ENCODE measurements at places on chromosomes 7 and 10.

- DNase-seq: no peak
Observed at GRCh38 chr7:47778153-47778661, 170.1 kb downstream of the PKD1L1 start.

DNA sequence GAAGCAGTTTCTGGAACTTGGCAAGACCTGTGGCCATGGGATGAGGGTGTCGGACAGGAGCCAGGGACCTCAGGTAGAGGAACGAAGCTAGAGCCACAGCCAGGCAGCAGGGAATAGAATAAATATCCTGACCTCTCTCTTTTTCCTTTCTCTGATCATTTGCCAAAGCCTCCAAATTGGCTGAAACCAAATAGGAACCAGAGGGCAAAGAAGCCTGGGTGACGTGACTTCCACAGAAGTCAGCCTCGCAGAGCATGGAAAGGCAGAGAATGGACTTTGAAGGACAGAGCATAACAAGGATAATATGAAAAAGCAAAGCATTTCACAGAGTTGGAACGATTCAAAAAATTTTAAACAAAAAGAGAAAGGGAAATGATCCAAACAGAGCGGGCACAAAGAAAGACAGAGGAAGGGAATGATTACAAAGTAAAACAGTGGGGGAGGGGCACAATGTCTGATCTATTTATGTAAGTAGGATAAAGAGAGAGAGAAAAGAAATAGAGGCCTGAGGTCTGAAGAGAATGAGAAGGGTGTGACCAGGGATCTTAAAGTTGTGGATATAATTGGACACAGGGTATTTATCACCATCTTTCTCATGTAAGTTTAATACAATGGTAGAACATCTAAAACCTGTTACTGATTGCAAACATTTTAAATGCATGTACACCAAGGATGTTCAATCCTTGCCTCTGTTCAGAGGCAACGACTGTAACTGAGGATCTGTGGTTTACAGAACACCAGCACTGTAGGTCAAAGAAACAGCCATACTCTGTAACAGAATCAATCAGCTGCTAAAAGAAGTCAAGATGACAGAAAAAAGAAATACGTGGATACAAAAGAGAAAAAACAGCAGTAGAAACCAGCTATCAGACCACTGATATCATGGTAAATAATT lies 4.5 kb upstream of the ZEB1 start:
- no peak for DNase-seq

DNA sequence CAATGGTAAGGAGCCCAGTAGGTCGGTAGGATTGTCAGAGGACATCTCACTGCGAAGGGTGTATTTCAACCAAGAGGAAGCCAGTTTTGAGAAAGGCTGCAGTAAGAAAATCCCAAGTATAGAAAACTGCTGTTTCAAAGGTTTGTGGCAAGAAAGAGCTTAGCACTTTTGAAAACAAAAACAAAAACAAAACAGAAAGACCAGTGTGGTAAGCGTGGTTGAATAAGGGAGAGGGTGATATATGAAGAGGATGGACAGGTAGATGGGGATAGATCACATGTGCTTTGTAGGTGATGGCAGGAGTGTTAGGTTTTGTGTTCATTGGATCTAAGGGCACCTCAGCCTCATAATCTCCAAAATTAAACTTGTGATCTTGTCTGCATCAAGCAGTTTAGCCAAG lies 141.6 kb upstream of the WNT16 start:
- DNase-seq: no peak

GRCh38 chr10:88163572-88163971 lies 300.1 kb downstream of the PTEN start:
- DNase-seq: no peak

GRCh38 chr7:117686311-117686935 lies 186.8 kb downstream of the CTTNBP2 start:
- DNase-seq: no peak

DNA sequence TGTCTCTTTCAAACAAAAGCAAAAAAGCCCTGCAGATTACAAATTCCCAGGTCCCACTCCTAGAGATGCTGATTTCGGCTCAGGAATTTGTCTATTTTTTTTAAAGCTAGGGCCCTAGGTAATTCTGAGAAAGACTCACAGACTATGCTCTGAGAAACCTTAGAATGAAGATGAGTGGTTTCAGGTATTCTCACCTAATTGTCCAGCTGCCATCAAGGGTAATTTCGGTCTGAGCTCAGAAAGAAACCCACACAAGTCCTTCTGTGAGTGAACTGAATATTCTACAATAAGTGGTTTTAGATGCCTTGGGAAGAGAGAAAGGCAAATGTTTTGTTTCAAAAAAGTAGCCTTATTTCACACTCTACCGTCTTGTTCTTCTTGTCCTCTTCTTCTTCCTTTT lies 45.7 kb downstream of the DCLRE1A start:
- DNase-seq: no peak
